ENCODE measurements at places on chromosomes 3 and 15.

DNA sequence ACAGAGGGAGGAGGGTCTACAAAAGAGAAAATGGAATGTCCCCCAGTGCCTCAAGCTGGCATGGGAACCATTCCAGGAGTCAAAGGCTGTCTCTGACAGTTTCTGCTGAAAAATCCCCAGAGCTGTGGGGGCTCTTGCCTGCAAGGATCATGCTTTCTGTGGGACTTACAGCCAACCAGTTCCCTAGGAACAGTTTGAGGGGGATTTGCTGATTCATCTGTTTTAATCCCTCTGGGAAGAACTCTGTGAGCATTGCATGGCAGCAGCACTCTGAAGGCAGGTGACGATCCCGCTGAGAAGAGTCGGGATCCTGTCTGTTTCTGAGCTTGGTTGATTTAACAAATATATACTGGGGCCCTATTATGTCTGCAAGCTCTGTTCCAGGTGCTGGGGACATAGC, 176.0 kb downstream of the SSR3 start:
- DNase-seq, result no peak

DNA sequence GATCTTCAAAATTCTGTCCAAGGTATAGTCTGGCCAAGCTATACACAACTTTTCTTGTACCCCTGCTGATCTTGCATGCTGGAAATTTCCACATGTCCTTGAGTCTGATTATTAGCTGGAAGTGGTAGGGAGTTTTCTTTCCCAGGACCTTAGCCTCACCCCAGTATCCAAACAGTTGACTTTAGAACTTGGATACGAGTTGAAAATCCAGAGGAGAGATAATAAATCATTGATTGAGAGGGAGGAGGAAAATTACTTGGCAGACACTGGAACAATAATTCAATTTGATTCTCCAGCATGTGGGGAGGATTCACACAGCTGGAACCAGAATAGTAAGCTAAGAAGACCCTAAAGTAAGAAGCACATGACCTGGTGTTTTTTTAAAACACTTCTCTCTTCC, 116.4 kb downstream of the IL5RA start:
- DNase-seq, result no peak

DNA sequence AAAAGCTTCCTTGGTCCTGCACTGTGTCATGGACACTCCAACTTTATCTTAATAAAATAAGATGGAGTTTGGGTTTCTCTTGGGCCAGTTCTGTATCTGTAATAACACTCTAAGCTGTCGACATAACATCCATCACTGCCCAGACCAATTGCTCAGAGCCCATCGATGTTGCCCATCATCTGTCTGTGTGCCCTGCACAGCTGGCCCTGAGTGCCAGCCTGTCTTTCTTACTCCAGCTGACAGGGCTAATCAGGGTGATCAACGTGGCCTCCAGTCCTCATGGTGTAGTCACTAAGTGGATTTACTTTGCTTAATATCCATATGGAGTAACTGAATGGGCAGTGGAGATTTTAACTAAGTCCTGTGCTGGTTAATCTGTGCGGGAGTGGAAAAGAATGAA, 419.8 kb upstream of the TPM1 start:
- no peak for DNase-seq

DNA sequence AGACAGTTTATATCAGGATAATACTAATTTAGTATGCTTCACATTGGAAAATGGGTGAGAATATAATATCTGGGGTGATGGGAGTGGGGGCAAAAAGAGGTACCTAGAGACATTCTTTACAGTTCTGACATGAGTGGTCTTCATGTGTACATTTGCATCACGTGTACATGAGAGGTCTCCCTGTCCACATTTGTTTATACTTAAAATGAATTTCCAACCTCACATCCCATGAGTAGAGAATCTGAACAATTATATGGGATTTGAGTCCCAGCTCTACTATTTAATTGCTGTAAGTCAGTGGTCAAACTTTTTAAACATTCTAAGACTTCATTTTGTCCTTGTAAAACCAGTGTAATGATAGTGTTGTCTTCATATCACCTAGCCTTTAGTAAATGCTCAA, 408.4 kb downstream of the NAALADL2 start:
- DNase-seq, result peak; percentile 45

GRCh38 chr15:73142802-73143762, 90.8 kb downstream of the NEO1 start:
- no peak for DNase-seq

GRCh38 chr3:183800243-183800863, 25.0 kb downstream of the MAP6D1 start:
- no peak for DNase-seq

- no peak for DNase-seq
Observed at GRCh38 chr15:65214010-65214409, 2.7 kb upstream of the CILP start.
